AG08396 (cell line): ENCODE measurements at places on chromosomes 3 and 15.

DNA sequence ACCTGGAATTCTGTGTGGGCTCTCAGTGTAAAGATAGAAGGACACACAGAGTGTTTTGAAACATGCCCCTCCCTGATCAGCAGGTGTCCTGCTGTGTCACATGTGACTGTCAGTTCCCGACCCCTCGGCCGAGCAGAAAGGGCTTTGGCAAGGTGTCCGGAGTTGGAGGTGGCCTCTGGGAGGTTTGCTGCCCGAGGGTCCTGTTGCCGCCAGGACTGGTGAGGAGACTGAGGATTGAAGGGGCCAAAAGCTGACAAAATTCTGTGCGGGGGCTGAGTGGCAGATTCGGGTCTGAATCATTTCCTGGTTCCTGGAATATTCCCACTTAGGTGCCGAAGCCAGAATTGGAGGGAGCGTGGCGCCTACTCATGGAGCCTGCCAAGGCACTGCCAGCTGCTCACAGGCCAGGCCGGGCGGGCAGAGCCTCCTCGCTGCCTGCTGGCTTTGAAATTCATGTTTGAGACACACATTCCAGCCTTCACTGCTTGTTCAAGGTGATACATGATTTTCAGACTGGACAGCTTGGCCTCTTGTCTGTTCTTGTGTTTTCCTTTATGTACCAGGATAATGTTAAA, 83.8 kb downstream of the APBA2 start:
- no peak for DNase-seq

GRCh38 chr3:10007126-10007782, 19.0 kb upstream of the FANCD2 start:
- DNase-seq, result no peak

GRCh38 chr3:123104550-123104949, 37.7 kb downstream of the PDIA5 start:
- peak; percentile 86 for DNase-seq

GRCh38 chr3:189936201-189936945, 184.3 kb downstream of the P3H2 start:
- DNase-seq, result no peak

- DNase-seq, result no peak
These were observed 70.6 kb downstream of the ACAP2 start for GRCh38 chr3:195372220-195372619.

GRCh38 chr3:45964139-45964538, 20.9 kb downstream of the CXCR6 start:
- DNase-seq, result no peak

DNA sequence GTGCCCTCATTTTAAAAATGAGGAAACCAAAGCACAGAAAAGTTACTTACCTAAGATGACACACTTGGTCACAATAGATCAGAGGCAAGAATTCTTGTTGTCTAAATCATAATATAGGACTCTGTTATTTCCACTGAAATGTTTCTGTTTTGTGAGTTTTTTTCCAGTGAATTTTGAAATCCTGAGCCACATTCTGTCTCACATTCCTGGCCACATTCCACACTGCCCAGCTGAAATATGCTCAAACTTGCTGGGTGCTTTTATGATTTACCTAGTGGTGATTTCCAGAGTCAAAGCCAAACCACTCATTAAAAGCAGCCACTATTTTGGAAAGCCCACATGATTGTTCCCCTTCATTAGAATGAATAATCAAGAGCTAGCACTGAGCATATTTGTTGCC, 82.3 kb upstream of the NPHP3 start:
- peak; percentile 26 for DNase-seq

DNA sequence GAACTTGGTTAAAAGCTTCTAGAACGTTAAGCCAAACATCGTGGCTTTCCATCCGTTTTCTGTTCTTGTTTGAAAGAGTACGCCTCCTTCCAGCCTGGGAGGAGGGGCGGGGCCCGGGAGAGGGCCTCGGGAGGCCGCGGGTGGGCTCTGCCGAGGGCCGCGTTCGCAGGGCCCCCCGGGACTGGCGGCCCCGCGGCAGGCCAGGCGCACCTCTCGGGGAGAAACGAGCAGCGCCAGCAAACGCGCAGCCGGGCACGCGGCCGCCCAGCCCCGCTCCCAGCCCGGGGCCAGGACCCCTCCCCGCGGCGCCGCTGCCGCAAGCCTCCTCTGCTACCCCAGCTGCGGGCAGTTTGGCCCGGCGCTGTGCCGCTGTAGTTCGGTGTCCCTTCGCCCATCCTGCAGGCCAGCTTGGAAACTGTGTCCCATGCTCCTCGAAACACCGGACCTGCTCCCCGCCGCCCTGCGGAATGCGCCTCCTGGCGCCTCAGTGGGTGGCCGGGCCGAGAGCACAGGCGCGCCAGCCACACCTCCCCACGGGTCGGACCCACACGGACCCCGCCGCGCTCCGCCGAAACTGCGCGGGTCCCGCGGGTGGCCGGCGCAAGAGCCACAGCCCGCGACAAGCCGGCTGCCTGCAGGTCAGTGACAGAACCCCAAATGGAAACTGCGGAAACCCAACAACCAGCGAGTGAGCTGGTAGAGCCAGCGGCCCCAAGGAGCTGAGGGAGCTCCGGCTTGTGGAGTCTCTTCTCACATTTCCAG, 2.3 kb downstream of the OCA2 start:
- DNase-seq, result peak; percentile 58

GRCh38 chr3:14352002-14352627, 50.3 kb upstream of the SLC6A6 start:
- DNase-seq, result no peak

DNA sequence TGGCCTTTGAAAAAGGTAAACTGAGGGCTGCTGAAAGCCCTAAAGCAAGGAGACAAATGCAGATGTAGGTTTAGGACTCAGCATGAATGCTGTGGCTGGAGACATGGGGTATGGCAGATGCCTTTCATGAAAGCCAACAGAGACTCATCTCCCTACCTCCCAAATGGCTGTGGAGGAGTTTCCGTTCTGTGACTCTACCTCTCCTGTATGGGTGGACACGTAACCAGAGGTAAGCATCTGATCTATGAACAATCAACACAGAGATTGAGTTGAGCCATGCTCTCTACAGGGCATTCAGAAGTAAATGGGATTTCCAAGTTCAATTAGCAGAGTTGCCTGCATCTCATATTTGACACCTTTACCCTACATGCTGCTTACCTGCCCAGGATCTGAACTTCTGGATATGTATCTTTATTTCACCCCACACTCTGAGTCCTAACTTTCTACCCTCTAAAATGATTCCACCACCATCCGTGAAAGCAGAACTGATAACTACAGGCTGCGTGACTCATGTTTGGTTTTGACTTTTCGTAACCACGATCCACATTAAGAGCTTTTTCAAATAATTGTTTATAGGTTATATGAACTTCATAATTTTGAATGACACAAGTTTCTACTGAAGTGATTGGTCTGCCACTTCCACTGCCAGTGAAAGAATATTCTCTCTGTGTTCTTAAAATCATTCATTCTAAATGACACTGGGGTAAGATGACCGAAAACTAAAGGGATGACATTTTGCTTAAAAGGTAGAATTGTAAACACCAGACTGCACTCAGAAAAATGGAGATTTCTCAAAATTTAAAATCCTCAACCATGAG, 1058.7 kb downstream of the FHIT start:
- DNase-seq, result no peak

GRCh38 chr3:11542551-11542950, 101.2 kb downstream of the VGLL4 start:
- DNase-seq, result no peak

- DNase-seq, result peak; percentile 45
These were observed 1.9 kb downstream of the ARHGAP31 start for GRCh38 chr3:119295816-119296726.

- DNase-seq, result no peak
These were observed 127.4 kb downstream of the NSMCE3 start for GRCh38 chr15:29142129-29142747.

DNA sequence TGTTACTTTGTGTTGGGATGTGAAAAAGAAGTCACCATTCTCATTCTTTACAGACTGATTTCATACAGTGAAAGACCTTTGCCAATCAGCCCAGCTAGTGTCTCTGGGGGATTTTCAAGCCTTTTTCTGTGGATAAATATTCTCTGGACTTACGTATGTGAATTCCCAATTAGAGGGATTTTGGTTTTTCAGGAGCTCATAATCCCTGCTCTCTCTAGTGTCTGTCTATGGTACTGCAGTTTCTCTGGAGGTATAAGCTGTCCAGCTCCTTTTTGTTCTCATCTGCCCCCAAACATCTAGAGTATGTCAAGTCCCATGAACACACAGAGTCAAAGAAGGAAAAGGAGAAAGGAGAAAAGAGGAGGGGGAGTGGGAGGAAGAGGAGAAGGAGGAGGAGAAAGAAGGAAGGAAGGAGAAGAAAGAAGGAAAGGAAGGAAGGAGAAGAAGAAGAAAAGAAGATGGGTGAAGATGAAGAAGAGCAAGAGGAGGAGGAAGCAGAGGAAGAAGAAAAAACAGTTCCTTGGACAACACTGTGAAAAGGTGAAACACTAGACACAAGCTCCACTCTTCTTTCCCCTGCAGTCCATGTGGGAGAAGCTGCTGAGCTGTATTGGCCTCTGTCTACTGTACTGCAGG, 218.6 kb downstream of the GREM1 start:
- no peak for DNase-seq

DNA sequence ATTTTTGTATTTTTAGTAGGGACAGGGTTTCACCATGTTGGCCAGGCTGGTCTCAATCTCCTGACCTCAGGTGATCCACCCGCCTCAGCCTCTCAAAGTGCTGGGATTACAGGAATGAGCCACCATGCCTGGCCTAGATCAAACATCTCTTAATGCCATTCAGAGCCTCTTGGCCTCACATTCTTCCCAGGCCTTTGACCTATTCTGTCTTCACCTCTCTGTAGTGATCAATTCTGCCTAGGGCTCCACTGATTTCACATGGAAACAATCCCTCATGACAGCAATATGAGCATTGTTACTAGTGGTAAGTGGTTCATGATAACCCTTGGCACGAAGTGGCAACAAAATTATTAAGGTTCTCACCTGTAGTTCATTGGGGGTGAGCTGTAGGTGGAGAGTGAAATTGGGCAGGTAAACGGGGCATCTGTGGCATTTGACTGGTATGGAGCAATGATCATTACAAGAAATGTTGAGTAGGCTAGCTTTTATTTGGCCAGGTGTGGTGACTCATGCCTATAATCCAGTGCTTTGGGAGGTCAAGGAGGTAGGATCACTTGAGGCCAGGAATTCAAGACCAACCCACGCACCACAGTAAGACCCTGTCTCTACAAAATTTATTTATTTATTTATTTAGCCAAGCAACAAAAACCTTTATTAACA, 4.8 kb upstream of the ARPIN start:
- DNase-seq, result no peak

GRCh38 chr3:29318251-29318650, 37.4 kb downstream of the RBMS3 start:
- no peak for DNase-seq

GRCh38 chr15:73485372-73485771, 42.4 kb downstream of the REC114 start:
- no peak for DNase-seq

GRCh38 chr3:71149959-71150954, 433.3 kb downstream of the FOXP1 start:
- no peak for DNase-seq

DNA sequence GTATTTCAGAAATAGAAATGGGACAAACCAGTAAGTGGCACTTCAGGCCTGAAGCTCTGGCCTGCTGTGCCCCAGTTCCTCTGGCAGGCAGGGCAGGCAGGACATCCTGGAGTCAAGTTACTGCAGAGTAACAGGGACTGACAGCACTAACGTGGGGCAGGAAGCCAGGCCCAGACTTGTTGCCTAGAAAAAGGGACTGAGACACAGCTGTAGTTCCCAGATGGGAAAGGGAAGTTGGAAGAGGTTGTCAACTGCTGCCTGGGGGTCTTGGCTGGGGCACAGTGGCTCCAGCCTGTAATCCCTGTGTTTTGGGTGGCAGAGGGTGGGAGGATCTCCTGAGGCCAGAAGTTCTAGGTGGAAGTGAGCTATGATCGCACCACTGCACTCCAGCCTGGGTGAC, 171.9 kb downstream of the FMN1 start:
- DNase-seq, result peak; percentile 68

GRCh38 chr15:92333709-92334108, 60.0 kb upstream of the ST8SIA2 start:
- no peak for DNase-seq

- no peak for DNase-seq
These were observed 82.9 kb downstream of the NR1D2 start for GRCh38 chr3:24027946-24028345.

GRCh38 chr3:124686028-124686670, 44.1 kb upstream of the UMPS start:
- DNase-seq, result no peak

GRCh38 chr3:49790626-49791411, 4.5 kb upstream of the IP6K1 start:
- no peak for DNase-seq
